ENCODE measurements at places on chromosomes 13 and 19. TPM values are rescaled to one million over a fixed set of nuclear protein-coding genes. Genes with fewer than 3 reads are reported as not detected.

The NOVA2 gene
- 0.53 TPM for total RNA-seq

The CLEC17A gene
- total RNA-seq, result not detected

The SYNE4 gene
- 33.2 TPM for total RNA-seq

The TUBA3C gene
- not detected for total RNA-seq

The COL4A1 gene
- 90.8 TPM for total RNA-seq

The IGFL3 gene
- not detected for total RNA-seq

The ONECUT3 gene
- 41.9 TPM for total RNA-seq

The FOSB gene
- total RNA-seq, result 5.3 TPM

The ZNF547 gene
- 6.1 TPM for total RNA-seq

The SERPINE3 gene
- total RNA-seq, result not detected

The EFNA2 gene
- total RNA-seq, result 23.8 TPM

The KLF2 gene
- total RNA-seq, result 2.7 TPM

The ZNF681 gene
- total RNA-seq, result 11.5 TPM

The GRIN2D gene
- 0.34 TPM for total RNA-seq

The GAS6 gene
- total RNA-seq, result 11.5 TPM

The GARIN5A gene
- total RNA-seq, result 11.6 TPM

The C5AR2 gene
- not detected for total RNA-seq

The HSD11B1L gene
- 20.1 TPM for total RNA-seq

The FARSA gene
- 61.2 TPM for total RNA-seq

The TRIP10 gene
- 48.2 TPM for total RNA-seq

The ATP7B gene
- 59.4 TPM for total RNA-seq

The ZNF534 gene
- total RNA-seq, result 0.22 TPM

The TNPO2 gene
- total RNA-seq, result 109 TPM

The LINGO3 gene
- 0.13 TPM for total RNA-seq

The TINCR gene
- 0.60 TPM for total RNA-seq

Data from progenitor cell of endocrine pancreas (in vitro differentiated cells).